ENCODE measurements at places on chromosomes 5 and 9.

GRCh38 chr5:170273968-170274710, 23.4 kb downstream of the LCP2 start:
- peak; percentile 57 for DNase-seq

- DNase-seq = no peak
These were observed 121.2 kb downstream of the RAPGEF6 start for GRCh38 chr5:131513780-131514179.

GRCh38 chr9:114678795-114679194, 3.2 kb downstream of the TEX48 start:
- no peak for DNase-seq

- no peak for DNase-seq
These were observed 648.5 kb downstream of the MTRR start for GRCh38 chr5:8517456-8517855.

GRCh38 chr5:94832685-94833084, 214.2 kb downstream of the SLF1 start:
- DNase-seq = no peak

GRCh38 chr5:178319541-178320041, 87.0 kb upstream of the PHYKPL start:
- no peak for DNase-seq

GRCh38 chr5:9140711-9141110, 405.2 kb downstream of the SEMA5A start:
- no peak for DNase-seq

- no peak for DNase-seq
These were observed 13.1 kb downstream of the ZNF608 start for GRCh38 chr5:124733329-124733650.

DNA sequence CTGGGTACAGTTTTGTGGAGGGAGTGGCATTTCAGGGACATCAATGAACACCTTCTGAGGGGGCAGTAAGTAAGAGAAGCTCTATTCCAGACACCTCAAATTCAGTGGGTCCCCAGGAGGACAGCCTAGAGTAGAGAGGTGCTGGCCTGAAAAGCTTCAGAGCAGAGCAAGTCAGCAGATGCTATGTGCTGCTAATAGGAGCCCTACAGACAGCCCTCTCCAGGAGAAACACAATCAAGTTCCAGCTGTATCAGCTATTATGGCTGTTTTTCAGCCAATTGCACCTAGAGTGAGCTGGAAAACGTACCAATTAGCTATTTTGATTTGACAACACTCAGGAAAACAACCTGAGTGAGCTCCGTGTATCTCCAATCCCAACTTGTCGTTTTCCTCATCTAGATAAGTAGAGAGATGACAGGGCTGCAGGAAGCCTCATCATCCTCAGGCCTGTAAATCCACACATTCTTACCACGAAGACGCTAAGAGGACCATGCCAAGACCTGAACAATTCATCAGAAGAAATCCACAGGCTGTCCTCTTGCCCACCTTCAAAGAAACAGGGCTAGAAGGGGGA, 104.9 kb downstream of the PIK3R1 start:
- DNase-seq = no peak

- no peak for DNase-seq
These were observed 82.5 kb downstream of the UHRF2 start for GRCh38 chr9:6495466-6495865.
